ENCODE measurements at places on chromosomes 4 and X.
A peak's percentile ranks its signal among the peaks of the same experiment; 100 is the strongest.

DNA sequence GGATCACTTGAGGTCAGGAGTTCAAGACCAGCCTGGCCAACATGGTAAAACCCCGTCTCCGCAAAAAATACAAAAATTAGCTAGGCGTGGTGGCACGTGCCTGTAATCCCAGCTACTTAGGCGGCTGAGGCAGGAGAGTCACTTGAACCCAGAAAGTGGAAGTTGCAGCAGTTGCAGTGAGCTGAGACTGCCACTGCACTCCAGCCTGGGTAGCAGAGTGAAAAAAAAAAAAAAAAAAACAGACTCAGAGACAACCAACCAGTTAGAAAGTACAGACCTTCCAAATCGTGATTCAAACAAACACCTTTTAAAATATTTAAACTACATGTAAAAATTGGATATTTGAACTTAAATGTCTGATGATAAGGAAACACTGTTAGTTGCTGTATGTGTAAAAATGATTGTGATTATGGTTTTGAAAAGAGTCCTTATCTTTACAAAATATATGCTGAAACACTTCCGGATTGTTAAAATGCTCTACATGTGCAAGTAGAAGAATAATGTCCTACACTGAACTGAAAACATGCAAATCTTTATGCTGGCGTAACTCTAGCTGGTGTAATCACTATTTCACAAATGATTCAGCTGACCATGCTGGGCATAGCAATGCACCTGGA, 37.8 kb downstream of the SH3KBP1 start:
- DNase-seq = no peak

DNA sequence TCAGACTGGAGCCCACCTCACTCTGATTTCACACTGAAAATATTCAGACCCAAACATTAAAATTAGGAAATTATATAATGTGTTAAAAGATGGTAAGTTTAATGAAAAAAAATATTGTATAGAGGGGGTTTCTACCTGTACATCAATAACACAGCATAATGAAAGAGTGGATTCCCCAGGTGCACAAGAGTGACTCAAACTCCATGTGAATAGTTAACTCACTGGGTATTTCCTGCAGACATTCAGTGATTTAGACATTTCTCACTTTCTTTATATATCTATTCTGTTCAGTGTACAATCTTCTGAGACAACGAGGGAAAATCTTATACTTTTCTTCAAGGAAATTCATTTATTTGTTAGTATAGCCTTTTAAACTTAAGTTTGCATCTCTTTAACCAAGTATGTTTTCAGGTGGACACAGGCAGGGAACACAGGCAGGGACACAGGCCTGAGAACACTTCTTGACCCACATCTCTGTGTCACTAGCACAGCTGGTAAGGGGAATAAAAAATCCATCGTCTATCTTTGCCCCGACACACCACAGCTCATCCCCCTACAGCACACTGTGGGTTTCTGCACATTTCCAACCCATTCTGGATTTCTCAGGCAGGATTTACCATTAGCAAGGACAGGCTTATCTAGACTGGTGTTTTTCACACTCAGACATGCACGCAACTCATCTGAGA, 525.5 kb upstream of the BOD1L1 start:
- no peak for DNase-seq

GRCh38 chr4:169604903-169605331, 7.5 kb downstream of the NEK1 start:
- DNase-seq = no peak

- DNase-seq = no peak
Measured at GRCh38 chr4:20383283-20383682, 131.6 kb downstream of the SLIT2 start.

DNA sequence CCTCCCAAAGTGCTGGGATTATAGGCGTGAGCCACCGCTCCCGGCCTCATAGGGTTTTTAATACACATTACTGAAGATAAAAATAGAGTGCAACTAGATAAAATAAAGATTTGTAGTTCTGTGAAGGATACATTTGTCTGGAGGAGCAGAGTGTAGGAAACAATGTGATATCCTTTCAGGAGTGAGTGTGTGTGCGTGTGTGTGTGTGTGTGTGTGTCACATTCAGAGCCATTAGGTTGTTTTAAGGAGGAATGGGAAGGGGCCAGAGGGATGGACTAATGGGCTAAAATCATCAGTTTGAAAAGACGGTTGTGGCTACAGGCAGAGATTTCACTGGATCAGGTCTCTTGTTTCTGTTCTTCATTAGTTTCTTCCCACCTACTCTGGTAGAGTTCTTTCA, 40.0 kb downstream of the RBPJ start:
- DNase-seq = no peak

GRCh38 chrX:97065066-97065465, 181.4 kb downstream of the RPA4 start:
- no peak for DNase-seq

- no peak for DNase-seq
Measured at GRCh38 chr4:160835789-160836188, 1328.0 kb downstream of the FSTL5 start.

DNA sequence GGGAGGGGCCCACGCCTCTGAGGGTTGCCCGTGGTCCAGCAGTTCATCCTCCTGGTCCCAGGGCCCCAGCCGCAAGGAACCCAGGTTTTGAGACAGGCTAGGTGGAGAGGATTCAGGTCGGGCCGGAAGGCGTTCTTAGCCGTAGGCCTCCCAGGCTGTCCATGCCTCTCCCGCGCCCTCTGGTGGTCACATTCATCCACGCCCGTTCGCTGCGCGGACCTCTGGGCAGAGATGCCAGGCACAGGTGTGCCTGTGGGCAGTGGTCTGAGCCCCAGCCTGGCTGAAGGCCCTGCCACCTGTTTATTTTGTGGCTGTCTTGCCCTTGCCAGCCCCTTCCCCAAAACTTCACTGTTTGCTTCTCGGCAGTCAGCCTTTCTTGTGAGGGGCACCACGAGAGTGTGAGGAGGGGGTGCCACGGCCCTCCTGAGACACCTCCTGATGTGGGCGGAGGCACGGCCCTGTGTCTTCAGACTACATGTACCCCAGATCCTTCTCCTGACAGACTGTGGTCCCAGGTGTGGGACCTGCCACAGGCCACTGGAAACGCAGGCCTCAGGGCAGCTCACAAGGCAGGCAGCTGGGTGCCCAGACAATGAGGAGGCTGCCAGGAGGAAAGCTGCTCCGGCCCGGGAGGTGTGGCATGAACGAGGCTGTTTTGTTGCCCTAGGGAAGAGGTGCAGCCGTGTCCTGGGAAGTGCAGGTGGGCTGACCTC, 5.0 kb downstream of the UVSSA start:
- peak; percentile 58 for DNase-seq

DNA sequence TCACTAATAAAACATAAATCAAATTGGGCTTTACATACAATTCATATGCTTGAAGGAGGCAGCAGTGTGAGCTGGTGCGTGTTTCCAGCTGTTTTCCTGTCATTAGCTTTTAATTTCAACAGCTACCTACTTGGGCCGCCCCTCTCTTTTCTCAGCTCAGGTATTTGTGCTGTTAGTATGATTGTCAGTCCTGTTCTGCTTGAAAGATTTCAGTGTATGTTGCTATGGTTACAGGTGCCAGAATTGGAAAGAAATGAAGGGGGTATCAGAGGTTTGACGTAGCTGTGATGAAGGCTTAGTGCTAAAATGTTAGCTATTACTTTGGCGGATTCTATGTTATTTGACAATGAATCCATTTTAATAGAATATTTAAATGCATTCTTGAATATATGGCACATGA, 440.3 kb downstream of the ZIC3 start:
- no peak for DNase-seq

GRCh38 chrX:16828124-16828908, 41.8 kb downstream of the RBBP7 start:
- DNase-seq = peak; percentile 93

GRCh38 chrX:41233988-41234387, 100.0 kb upstream of the DDX3X start:
- DNase-seq = no peak

DNA sequence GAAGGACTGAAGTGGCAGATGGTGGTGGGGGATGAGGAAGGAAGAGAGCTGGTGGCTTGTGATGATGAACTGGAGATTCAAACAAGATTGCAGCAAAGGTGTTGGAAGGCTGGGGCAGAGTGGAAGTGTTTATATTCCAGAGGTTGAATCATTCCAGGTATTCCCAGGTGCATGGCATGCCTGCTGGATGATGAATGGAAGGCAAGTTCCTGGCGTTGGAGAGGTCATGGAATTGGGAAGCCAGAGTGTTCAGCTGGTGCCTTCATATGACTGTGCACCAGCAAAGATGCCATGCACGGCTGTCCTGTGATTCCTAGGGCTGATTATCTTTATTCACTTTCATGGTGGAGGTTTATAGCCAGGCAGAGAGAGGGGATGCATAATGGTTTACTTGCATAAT, 135.8 kb upstream of the PUDP start:
- no peak for DNase-seq
